ENCODE measurements at places on chromosomes 4 and X.
A peak's percentile ranks its signal among the peaks of the same experiment; 100 is the strongest.

GRCh38 chr4:129532573-129532972, 436.6 kb downstream of the C4orf33 start:
- peak; percentile 59 for DNase-seq

DNA sequence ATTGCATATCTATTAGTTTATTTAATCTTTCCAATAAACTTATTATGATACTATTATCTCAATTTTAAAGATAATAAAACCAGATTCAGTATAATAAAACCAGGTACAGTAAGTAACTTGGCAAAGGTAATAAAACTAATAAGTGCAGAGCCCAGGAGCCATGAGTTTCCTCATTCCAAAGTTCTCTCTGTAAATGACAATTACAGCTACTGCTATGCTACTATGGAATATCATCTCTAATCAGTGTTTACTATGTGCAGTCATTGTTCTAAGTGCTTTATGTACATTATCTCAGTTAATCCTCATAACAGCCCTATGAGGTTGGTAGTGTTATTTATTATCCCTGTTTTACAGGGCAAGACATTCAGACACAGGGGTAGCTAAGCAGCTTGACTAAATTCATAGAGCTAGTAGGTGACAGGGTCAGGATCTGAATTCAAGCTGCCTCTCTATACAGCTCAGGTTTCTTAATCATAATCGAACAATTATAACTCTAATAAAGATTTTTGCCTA, 285.0 kb upstream of the PITX2 start:
- no peak for DNase-seq

DNA sequence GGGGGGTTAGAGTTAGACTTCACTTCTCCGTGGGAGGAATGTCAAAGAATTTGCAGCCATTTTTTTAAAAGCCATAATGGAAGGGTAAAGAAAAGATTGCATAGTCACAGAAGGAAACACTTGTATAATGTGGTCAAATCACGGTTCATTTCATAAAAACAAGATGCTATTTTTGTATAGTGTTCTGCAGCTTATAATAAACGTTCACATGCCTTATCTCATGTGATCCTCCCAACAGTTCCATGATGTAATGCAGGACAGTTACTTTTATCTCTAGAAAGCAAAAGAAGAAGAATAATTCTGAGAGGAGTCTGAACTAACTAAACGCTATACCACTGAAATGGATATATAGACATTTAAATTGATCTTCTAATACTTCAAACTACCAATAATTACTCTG, 71.3 kb upstream of the CAMK2D start:
- peak; percentile 63 for DNase-seq

DNA sequence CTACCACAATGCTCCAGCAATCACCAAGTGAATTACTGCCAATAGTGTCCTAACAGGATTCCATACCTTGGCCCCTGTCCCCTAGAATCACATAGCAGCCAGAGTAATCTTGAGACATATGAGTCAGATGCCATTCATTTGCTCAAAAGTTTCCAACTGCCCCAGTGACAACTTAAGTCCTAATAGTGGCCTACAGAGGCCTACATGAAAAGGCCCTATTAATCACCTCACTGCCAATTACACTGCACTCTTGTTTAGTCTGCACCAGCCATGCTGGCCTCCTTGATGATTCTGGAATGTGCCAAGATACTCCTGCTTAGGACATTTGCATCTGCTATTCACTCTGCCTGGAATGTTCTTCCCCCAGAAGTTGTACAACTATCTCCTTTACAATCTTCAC, 130.7 kb downstream of the NR3C2 start:
- no peak for DNase-seq

- no peak for DNase-seq
Observed at GRCh38 chrX:148600131-148600530, 99.7 kb downstream of the AFF2 start.

GRCh38 chr4:80431203-80431965, 95.9 kb downstream of the CFAP299 start:
- no peak for DNase-seq

DNA sequence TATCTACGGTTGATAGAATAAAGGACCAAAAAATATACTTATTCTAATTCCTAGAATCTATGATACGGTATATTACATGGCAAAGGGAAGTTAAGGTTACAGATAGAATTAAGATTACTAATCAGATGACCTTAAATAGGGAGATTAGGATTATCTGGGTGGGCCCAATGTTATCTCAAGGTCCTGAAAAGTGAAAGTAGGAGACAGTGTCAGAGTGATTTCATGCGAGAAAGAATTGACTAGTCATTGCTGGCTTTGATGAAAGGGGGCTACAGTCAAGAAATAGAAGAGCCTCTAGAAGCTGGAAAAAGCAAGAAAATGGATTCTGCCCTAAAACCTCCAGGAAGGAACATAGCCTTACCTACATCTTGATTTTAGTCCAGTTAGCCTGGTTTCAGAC, 176.9 kb upstream of the PPP1R2C start:
- no peak for DNase-seq

DNA sequence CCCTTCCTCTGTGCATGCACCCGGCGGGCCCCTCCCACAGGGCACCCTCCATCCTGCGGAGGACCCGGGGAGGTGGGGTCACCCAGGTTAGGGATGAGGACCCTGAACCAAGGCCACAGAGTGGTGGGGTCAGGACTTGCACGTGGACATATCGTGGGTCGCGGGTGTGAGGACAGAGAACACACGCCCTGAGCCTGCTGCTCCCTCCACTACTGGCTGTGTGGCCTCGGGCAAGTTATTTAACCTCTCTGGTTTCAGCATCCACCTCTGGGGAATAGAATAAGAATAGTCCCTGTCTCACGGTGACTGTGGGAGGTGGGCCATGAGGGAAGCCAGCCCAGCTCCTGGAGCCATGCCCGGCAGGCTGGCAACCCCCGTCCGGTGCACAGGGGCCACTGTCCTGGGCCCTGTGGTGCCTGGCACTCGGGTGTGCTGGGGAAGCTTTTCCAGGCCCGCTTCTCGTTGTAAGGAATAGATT, 5.1 kb downstream of the PSAPL1 start:
- DNase-seq = no peak

DNA sequence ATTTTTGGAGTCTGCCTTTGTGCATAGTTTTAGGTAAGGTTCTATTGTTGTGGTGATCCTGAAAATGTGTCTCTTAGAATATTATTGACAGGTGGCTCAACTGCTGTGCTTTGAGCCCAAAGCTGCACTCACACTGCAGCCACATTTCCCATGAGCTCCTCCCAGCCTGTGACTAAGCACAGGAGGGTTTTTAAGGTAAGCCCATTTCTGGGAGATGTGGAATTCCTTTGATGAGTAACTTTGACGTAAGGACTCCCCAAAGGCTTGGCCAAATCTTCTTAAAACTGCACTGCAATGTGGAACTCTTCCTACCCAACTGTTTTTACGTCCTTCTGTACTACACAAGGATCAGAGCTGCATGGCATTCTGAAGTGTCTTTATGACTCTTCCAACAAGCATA, 20.0 kb upstream of the TMPRSS11A start:
- DNase-seq = no peak

DNA sequence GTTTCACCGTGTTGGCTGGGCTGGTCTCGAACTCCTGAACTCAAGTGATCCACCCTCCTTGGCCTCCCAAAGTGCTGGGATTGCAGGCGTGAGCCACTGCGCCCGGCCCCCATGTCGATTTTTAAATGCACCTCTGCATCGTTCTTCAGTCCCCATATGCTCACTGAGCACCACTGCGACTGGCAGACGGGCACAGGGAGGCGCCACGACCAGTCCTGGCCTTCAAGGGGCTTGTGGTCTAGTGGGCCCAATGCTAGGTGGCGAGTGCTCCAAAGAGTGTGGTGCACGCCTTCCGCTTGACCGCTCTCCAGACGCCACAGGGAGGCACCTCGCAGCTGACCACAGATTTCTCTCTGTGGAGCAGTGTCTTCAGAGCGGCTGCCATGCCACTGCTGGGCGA, 11.7 kb upstream of the MSANTD1 start:
- DNase-seq = no peak
